Small intestine (tissue), 16 donors: ENCODE measurements at places on chromosomes 7 and 10. TPM values are rescaled to one million over a fixed set of nuclear protein-coding genes. Genes with fewer than 3 reads are reported as not detected.

CALML5 gene
- not detected for polyA plus RNA-seq

SPDYE5 gene
- polyA plus RNA-seq: 1.9 TPM

- DNase-seq: peak; percentile 52
Measured at GRCh38 chr7:116218051-116218645, 7.8 kb downstream of the TES start.

DNA sequence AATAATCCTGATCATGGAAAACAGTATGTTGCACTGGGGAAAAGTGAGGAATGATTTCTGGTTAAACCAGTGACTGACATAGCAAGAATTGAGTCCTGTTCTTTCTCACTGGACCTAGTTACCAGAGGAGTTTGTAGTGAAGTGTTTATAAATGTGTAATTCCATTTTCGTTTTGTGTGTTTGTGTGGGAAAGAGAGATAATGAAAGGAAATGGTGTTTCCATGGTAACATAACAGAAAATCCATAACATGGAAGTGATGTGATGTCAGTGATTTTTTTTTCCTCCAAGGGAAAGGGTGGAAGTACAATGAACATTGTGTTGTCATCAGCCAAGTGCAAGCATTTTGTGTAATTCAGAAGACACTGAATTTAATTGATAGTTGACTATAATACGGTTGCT, 283.9 kb downstream of the PLXDC2 start:
- peak; percentile 77 for DNase-seq

DNA sequence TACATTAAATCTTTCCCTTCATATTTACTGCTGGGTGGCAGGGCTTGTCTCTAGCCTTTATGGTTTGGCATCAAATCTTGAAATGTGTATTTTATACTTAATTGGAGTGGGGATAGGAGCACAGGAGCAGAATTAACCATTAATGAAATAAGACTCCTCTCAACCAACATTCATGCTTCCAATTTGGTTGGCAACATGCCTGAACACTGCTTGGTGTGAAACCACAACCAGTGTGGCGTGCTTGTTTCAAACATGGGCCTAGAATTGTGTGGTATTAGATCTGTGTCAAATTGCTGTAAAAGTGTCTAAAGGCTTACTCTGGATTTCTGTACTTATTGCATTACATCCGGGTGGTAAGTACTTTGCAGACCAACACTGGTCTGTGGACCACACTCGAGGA, 25.1 kb upstream of the VPS41 start:
- no peak for DNase-seq

DNA sequence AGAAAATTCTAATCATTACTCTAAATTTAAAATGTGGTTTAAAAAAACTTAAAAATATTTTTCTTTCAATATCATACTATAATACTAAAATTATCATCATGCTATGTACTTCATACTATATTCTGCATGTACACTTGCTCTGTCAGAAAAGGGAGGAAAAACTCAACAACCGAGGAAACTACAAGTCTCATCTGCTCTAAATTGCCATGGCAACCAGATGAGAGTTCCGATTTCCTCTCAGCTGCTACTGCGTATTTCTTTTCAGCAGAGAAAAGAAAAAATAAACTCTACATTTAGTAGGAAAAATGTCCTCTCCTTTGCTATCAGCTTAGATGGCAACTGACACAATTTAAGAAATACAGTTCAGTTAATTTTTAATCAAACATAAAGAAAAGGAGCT, 178.9 kb downstream of the SRPK2 start:
- DNase-seq: no peak
